ENCODE measurements at places on chromosomes 5 and 9.

- DNase-seq = no peak
Measured at GRCh38 chr5:127351418-127351817, 60.8 kb downstream of the MEGF10 start.

GRCh38 chr5:59178071-59178470, 595.2 kb downstream of the RAB3C start:
- no peak for DNase-seq

- DNase-seq = peak; percentile 18
Measured at GRCh38 chr5:172678902-172679301, 37.8 kb downstream of the NEURL1B start.

DNA sequence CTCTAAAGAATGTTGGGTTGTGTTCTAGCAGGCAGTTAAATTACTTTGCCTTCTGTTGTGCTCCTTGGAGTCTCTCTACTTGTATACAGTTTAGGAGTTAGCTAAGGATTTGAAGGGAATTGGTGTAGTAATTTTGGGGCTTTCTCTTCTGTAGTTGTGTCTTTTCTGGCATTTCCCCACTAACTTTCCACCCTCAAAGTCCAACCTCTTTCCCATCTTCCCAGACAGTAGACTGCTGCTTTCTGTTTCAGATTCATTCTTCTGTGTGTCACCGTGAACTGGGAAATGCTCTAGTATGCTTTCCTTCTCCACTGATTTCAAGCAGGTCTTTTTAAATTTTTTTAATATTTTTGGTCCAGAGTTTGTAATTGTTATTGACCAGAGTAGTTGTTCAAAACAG, 4.5 kb upstream of the ANGPTL2 start:
- DNase-seq = no peak

DNA sequence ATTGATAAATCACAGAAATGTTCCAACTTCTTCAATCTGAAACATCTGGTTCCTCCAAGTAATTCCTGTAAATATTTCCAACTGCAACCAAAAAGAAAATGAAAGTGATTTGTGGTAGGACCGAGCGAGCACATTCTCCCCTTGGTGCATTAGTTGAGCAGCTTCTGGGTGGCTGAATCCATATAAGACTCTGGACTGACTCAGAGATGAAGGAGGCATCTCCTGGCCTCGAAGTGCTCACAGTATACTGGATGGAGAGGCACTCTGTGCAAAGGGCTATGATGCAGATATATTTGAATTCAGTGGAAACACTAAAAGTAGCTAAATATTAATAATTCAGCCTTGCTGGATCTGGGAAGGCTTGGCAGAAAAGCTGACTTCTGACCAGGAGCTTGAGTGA, 265.0 kb downstream of the MARCHF11 start:
- no peak for DNase-seq

DNA sequence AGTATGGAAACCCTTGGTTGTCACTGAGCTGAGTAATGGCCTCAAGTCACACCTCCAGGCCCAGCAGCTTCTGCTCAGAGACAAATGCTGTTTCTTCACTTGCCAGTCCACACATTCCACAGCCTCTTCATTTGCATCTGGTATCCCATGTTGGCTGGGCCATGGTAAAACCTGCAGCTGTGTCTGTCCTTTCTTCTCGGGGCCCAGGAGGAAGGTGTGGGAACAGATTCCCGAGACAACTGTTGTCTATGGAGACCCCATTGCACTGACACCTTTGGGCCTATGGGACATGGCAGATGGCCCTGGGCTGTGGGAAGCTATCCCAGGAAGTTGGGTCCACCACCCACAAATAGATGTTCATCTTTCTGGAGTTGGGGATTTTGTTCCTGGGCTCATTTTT, 85.1 kb downstream of the MACROH2A1 start:
- no peak for DNase-seq

- no peak for DNase-seq
Measured at GRCh38 chr5:167447466-167448375, 843.7 kb upstream of the WWC1 start.

GRCh38 chr5:98638701-98639100, 134.8 kb upstream of the RGMB start:
- DNase-seq = no peak

DNA sequence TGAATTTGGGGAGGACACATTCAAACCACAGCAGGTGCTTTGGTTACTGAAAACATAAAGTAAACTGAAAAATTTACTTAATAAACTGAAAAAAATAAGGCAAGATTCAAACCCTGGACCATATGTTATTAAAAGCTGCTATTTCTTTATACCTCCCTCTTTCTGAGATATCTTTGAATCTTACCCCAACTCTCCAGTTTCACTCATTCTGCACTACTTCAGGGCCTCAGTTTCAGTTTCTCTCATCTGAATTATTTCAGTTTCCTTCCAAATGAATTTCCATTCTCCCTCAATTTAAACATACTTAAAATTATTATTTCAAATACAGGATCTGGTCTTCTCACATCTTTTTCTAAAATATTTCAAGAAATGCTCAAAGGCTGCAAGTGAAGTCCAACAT, 4.9 kb upstream of the OXCT1 start:
- no peak for DNase-seq

DNA sequence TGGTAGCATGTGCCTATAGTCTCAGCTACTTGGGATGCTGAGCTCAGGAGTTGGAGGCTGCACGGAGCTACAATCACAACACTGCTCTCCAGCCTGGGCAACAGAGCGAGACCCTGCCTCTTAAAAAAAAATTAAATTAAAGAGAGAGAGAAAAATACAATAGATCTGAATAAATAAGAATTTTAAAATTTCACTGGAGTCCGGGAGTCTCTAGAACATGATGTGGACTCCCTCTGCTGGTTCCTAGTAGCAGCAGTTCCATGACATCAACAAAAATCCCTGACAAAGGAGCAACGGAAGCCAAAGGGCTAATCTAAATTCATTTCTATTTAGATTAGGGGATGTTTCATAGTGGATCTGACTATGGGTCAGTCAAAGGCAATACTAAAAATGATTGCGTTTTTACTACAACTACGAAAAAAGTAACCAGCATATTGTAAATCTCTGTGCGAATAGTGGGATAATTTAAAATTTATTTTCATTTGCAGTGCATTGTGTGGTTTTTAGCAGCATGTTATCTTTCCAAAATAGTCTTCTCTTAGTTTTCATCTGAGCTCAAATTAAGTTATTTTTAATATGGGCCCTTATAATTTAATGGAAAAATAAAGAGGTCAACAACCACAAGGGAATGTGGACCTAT, 6.7 kb downstream of the INIP start:
- DNase-seq = peak; percentile 27

DNA sequence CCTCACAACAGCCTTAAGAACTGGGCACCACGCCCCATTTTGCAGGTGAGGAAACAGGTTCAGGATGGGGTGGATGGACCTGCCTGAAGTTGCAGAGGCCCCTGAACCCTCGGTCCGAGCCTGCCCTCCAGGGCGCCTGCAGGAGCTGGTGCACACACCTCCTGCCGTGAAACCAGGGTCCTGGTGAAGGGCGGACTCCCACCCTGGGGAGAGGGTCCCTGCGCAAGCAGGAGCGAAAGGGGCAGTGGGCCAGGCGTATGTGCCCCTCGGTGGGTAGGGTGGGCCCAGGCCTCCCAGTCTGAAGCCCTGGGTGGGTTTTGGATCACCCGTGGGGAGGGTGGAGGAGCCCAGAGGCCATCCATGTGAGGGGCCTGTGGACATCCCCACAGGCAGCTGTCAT, 37.9 kb downstream of the HK3 start:
- no peak for DNase-seq

- no peak for DNase-seq
Measured at GRCh38 chr5:178237431-178238312, 5.1 kb upstream of the PHYKPL start.

DNA sequence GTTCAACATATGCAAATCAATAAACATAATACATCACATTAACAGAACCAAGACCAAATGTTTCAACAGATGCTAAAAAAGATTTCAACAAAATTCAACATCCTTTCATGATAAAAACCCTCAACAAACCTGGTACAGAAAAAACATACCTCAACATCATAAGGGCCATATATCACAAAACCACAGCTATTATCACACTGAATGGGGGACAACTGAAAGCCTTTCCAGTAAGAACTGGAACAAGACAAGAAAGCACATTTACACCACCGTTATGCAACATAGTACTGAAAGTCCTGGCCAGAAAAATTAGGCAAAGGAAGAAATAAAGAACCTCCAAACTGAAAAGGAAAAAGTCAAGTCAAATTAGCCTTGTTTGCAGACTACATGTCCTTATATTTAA, 93.6 kb downstream of the DTWD2 start:
- peak; percentile 48 for DNase-seq

GRCh38 chr9:88920645-88921044, 70.6 kb upstream of the S1PR3 start:
- no peak for DNase-seq

DNA sequence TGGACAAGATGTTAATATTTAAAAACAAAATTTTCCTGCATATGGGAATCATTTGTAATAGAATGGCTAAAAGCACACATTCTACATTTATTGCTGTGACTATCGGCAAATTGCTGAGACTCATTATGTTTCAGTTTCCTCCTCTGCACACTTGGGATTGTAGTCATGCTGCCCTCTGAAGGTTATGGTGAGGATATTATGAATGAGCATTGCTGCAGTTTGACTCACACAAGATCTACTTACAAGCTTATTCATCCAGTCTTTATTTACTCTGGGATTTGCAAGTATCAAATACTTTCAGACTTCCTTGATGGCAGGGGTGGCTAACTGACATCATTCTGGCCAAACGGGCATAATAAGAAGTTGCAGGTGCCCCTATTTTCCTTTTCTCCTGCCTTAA, 9.5 kb upstream of the NFIL3 start:
- DNase-seq = peak; percentile 45

DNA sequence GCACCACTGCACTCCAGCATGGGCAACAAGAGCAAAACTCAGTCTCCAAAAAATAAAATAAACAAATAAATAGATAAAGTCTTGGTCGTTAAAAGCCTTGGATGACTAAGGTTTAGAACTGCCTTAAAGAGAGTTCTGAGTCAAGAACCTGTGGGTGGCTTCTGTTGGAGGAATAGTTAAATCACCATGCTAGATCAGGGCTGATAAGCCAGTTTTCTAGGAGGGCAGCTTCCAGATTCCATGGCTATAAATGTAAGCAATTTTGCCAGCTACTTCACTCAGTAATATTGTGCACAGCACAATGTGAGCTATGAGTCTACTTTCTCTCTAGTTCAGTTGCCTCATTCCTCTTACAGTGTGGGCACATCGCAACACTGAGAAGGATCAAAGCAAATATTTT, 242.1 kb upstream of the NUDT12 start:
- no peak for DNase-seq

GRCh38 chr9:86907346-86907745, 40.0 kb downstream of the GAS1 start:
- DNase-seq = no peak

- no peak for DNase-seq
Measured at GRCh38 chr5:147504011-147504410, 5.9 kb downstream of the DPYSL3 start.

DNA sequence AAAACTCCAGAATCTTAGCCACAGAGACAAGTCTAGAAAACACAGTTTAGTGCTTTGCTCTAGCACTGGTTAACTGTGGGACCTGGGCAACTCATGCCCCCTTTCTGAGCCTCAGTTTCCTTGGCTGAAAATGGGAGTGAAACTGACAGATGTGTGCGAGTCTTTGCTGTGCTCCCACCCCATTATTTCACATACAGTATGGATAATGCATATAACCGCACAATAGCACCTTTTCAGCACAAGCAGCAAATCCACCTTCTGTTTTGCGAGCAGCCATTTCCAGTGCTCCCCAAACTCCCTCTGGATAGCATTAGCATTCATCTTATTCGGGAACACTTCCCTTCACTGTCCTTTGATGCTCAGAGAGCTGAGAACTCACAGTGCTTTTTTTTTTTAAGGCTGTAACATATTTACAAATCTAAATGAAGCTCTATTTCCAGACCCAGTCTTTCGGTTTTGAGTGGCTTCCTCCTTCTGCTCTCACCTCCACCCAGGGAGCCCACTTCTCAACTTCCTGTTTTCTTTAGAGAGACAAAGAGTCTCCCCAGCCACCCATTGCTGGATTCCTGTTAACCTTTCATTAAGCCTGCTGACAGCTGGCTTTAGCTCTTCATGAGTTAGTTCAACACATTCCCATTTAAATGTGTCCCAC, 49.2 kb downstream of the TIMD4 start:
- DNase-seq = no peak

GRCh38 chr5:173452119-173452905, 124.1 kb upstream of the STC2 start:
- DNase-seq = no peak

DNA sequence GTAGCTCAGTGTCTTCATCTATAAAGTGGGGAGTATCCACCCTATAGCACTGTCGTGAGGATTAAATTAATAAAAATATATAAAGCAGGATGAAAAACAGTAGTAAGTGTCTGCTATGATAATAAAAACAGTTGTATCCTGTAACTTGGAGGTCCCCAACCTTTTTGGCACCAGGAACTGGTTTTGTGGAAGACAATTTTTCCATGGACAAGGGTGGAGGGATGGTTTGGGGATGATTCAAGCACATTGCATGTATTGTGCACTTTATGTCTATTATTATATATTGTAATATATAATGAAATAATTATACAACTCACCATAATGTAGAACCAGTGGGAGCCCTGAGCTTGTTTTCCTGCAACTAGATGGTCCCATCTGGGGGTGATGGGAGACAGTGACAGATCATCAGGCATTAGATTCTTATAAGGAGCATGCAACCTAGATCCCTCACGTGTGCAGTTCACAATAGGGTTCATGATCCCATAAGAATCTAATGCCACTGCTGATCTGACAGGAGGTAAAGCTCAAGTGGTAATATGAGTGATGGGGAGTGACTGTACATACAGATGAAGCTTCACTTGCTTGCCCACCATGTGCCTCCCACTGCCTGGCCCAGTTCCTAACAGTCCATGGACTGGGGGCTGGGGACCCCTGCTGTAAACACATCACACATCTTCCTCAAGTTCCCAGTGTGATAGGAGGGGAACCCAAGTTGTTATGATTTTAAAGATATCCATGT, 177.4 kb upstream of the DAPK1 start:
- DNase-seq = no peak

- no peak for DNase-seq
Measured at GRCh38 chr9:98807070-98807813, at the start of gene GALNT12. TSS of gene GALNT12 (plus strand) at chr9:98807670. CDS start at chr9:98807699, 29 bp downstream.

GRCh38 chr5:139843991-139844390, 48.4 kb downstream of the PSD2 start:
- no peak for DNase-seq

DNA sequence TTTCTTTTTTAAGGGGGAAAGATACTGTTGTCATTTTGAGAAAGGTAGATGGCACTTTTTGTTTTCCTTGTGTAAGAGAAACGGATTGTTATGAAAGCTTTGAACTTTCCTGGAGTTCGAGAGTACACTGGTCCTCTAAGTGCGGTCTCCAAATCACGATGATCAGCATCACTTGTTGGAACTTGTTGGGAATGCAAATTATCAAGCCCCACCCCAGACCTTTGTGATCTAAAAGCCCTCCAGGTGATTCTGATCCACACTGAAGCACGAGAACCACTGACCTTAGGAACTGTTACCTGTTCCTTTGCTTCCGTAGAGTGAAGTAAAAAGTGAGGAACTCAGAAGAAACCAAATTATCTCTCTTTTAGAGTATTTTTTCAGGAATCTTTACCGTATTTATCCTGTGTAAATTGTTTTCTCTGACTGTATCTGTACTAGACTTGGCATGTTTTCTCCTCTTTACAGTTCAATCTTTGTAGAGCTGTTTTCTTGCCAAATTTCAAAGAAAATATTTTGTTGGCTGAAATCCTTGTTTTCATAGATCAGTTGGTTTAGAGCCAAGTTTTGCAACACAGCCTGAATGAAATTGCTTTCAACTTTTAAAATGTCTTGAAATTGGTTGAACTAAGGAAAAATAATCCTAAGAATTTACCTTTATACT, 4.0 kb downstream of the MAT2B start:
- DNase-seq = peak; percentile 13

All from hematopoietic multipotent progenitor cell treated with erythropoietin and hydrocortisone succinate and interleukin-3 and kit ligand, for 8 days (in vitro differentiated cells).